Activated naive CD8-positive, alpha-beta T cell treated with anti-CD3 and anti-CD28 coated beads, Interleukin-2, amount 50 U/mL, for 16 hours (primary cell): ENCODE measurements at places on chromosomes 7 and 10.

- no peak for DNase-seq
Observed at GRCh38 chr10:77236700-77237099, 400.9 kb downstream of the KCNMA1 start.

- no peak for DNase-seq
Observed at GRCh38 chr10:8661886-8662285, 607.4 kb downstream of the GATA3 start.

- no peak for DNase-seq
Observed at GRCh38 chr7:52726493-52726892, 308.9 kb upstream of the POM121L12 start.

DNA sequence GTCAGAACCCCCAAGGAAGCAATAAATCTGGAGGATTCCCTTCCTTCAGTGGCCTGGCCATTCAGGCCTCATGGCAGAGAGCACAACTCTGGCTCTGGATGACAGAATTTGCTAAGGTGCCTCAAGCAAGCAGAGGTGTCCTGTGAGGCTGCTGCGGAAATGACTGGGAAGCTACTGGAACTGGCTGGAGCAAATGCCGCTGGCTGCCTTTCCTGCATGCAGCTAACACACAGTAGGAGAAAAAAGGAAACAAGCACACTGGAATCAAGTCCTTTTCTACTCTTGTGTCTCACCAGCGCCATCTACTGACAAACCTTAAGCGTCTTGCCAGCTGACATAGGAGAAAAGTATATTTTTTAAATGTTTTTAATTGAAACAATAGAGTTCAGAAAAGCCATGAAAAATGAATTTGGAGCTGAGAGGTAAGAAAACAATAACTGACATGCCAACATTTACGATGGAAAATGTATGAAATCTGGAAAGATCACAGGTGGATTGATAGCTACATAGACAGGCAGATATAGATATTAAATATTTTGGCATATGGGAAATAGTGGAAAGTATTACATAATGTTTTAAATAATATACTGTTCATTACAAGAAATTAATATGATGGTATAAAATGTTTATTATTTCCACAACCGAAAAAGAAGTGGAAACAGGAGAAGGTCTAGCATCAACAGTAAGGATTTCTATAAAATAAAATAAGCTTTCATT is 951.6 kb downstream of the ANKRD7 start:
- no peak for DNase-seq

- no peak for DNase-seq
Observed at GRCh38 chr10:67629461-67629971, 66.5 kb downstream of the CTNNA3 start.

- no peak for DNase-seq
Observed at GRCh38 chr10:113228530-113228929, 278.5 kb downstream of the TCF7L2 start.

- no peak for DNase-seq
Observed at GRCh38 chr10:15265558-15265957, 97.1 kb upstream of the NMT2 start.

GRCh38 chr10:64430690-64431323 is 909.6 kb downstream of the REEP3 start:
- no peak for DNase-seq

DNA sequence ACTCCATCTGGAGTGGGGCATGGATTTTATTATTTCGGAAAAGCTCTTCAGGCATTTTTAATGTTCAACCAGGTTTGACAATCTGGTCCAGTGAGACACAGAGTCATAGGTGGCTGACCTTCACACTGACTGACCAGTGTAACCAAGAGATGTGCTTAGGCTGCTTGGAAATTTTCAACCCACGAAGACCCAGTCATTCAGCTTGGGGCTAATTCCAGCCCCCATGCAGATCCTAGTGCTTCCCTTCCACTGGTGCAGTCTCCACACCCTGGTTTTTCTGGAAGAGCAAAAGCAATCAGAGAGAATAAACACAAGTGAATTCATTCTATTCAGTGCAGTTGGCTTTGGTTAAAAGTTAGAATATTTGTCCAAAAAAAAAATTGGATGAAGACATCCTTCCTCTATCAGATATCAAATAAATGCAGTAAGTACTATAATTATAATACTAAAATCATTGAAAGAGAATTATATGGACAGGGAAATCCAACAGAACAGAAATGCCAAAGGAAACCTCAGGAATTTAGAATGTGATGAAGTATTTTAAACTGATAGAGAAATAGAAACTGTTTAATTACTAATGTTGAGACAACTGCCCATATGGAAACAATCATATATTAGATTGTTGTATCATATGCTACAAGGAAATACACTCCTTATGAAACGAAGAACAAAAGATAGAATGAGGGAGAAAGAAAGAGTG is 178.0 kb downstream of the NPSR1 start:
- no peak for DNase-seq

DNA sequence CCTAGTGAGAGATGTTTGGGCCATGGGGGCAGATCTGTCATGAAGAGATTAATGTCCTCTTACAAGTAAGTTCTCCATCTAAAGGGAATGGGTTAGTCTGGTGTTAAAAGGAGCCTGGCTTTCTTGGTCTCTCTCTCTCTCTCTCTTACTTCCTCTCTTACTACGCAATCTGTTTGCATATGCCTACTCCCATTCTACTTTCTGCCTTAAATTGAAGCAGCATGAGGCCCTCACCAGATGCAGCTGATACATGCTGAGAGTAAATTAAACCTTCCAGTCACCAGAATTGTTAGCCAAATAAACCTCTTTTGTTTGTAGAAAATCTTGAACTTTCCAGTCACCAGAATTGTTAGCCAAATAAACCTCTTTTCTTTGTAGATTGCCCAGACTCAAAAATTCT is 884.1 kb downstream of the NRG3 start:
- no peak for DNase-seq

- DNase-seq, result no peak
Observed at GRCh38 chr10:33279276-33279675, 55.2 kb downstream of the NRP1 start.

GRCh38 chr7:28163949-28164348 is 16.6 kb downstream of the JAZF1 start:
- DNase-seq, result no peak

GRCh38 chr10:43076876-43077420 is at the start of gene RET:
Gene RET, plus strand, starts transcription at chr10:43077069. Its CDS starts 190 bp downstream, at chr10:43077259.
- no peak for DNase-seq

DNA sequence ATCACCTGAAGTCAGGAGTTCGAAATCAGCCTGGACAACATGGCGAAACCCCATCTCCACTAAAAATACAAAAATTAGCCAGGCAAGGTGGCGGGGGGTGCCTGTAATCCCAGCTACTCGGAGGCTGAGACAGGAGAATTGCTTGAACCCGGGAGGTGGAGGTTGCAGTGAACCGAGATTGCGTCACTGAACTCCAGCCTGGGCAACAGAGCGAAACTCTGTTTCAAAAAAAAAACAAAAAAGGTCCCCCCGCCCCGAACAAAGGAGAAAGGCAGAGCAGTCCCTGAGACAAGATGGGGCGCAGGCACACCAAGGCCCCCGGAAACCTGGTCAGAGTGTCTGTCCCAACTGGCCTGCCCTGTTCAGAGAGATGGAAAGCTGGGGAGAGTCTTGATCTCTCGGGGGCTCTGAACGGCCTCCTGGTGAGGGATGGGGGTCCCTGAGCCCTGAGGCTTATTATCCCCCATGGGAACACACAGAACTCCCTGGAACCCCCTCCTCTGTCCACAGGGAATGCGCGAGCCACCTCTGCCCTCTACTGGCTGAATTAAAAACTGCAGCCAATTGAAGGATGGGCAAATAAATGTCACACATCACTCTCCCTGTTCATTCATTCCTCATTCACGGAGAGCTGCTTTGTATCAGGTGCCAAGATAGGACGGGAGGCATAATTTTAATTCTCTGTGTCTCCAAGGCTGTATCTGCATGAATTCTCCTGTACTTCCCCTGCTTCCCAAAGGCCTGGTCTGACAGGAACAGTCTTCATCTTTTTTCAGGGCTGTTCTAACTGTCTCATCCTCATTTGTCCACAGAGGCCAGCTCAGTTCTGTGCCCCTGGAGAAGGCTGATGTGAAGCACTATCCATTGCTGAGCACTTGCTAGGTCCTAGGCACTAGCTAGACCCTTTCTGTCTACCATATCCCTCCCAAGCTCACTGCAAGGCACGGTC is 28.9 kb downstream of the MAT1A start:
- DNase-seq, result no peak

DNA sequence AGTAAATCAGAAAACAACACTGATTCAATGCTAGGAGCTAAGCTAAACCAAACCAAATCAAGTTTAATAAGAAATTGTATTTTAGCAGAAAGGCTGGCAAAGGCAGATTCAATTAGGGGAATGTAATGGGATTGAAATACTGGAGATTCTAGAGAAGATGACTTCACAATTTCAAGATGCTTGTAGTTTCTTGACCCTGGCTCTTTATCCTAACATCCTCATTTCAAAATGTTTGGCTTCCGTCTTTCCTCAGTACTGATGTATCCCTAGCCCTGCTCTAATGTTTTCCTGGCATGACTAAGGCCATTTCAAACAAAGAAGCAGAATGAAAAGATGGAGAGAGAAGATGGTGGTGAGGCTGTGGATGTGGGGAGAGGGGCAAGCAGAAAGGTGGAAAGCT is 2.7 kb upstream of the JCAD start:
- no peak for DNase-seq

DNA sequence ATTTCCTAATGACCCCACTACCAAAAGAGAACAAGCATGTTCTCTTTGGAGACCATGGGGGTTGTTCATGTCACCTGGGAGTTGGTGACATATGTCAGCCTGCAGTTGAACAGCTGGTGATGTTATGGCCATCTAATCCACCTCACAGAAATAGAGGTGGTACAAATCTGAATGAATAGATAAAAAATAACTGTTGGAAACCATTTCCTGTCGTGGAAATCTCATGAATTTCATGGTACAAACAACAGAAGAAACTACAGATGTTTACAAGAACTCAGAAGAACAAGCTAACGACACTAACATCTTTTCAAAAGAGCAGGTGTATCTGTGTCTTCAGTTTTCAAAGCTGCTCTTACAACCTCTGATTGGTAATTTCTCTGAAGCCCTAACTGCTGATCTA is 81.3 kb downstream of the RAPGEF5 start:
- DNase-seq, result no peak

DNA sequence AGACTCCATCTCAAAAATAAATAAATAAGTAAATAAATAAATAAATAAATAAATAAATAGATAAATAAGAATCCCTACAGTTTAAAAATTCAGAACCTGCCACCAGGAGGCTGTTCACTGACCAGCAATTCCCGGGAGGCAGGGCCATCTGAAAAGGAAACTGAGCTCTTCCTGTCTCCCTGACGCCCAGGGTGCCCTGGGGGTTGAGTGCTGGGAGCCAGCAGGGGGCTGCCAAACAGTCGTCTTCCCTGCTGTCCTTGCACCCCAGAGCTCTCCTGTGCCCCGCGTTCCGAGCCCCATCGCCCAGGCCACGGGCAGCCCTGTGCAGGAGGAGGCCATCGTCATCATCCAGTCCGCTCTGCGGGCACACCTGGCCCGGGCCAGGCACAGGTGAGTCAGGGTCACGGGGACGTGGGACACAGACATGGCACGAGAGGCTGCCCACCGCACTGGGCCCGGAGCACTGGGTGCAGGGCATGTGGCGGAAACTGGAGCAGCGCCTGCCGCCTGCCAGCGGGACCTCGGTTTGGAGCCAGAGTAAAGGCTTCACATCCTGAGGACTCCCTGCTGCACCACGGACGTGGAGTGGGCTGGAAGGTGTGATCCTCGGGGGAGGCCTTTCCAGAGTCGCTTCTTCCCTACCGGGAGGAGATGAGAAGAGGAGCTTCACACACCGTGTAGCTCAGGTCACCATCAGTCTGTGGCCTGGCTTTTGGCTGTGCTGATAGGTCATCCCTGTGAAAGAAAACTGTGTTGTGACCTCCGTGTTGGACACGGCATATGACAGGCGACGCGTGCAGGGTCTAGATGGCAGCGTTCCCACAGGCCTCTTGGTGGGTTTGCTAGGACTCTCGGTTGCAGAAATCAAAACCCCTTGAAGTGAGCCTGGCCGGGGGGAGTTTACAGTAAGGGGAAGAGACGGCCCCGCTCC is 25.9 kb upstream of the TTYH3 start:
- DNase-seq, result no peak

DNA sequence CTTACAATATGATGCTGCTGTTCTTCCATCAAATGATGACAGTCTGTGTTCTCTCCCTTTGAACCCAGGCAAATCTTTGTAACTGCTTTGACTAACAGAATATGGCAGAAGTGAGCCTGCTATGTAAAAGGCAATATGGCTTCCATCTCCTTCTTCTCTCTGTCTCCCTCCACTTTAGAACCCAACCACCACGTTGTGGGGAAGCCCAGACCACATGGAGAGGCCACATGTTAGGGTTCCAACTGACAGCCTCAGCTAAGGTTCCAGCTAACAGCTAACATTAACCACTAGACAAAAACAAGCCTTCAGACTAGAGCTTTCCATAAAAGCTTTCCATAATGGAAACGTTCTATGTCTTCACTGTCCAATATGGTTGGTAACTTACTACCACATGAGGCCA is 107.7 kb downstream of the PRTFDC1 start:
- no peak for DNase-seq
